ENCODE measurements at places on chromosomes 3 and 15. TPM values are rescaled to one million over a fixed set of nuclear protein-coding genes. Genes with fewer than 3 reads are reported as not detected.
A peak's percentile ranks its signal among the peaks of the same experiment; 100 is the strongest.

CLDN11 gene
- not detected for total RNA-seq

SHQ1 gene
- total RNA-seq, result 30.7 TPM

MEIS2 gene
- total RNA-seq, result 39.4 TPM

FGD5 gene
- 1.2 TPM for total RNA-seq

FGF7 gene
- 33.9 TPM for total RNA-seq

- DNase-seq, result no peak
These were observed 183.0 kb upstream of the THBS1 start for GRCh38 chr15:39397883-39398282.

DNA sequence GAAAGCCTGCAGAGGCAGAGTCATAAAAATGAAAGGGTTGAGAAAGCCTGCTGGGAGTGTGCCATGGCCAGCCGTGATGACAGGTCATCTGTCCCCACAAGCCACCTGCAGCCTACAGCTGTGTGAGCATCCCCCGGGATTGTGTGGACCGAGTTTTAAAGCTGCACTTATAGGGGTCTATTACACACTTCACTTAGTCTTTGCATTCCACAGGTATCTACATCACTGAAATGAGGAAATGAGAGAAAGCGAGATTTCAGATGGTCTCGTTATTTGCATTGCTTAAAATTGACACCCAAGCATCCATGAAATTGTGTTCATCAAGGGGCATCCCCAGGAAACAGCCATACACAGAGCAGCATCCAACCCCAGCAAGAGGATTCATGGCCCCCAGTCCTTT, 137.6 kb upstream of the TRIM42 start:
- no peak for DNase-seq

DNA sequence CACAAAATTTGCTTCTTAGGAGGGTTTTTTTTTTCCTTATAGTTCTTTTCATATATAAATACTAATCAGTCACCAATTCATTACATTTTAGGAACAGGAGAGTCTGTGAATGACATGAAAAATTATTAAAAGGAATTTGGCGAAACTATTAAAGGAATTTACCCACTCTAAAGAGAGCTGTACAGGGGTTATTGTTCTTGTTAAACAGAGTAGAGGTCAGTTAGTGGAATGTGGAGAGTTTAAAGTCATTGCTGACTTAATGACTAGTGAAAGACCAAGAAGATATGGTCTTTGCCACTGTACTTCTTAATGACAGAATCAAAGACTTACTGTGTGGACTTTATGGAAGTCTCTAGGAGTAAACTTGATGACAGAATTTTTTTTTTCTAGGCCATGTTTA, 333.6 kb upstream of the C2CD4B start:
- DNase-seq, result no peak

DNA sequence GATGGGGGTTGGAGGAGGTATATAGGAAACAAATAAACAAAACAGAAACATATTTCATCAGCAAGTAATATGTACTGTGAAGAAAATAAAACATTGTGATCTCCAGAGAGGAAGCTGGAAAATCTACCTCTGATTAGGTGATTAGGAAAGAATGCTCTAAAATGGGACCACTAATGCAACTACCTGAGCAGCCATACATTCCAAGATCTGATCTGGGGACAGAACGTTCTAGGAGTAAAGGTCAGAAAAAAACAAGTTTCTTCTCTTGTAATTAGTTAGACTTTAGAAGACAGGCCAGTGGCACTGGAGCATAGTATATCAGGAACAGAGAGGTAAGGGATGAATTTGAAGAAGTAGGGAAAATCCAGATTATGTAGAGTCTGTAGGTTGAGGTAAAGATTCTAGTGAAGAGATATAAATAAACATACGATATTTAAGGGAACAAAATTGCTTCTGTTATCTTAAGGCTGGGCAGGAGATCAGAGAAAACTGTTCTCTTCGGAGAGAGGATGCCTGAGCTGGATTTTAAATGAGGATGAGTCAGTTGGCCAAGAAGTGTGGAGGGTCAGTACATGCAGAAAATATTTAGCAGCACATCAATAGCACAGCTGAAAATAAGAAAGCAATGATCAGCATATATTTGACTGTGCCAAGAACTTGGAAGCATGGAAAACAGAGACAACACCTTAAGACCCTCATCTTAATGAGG, 429.5 kb downstream of the NLGN1 start:
- DNase-seq, result peak; percentile 12

DNA sequence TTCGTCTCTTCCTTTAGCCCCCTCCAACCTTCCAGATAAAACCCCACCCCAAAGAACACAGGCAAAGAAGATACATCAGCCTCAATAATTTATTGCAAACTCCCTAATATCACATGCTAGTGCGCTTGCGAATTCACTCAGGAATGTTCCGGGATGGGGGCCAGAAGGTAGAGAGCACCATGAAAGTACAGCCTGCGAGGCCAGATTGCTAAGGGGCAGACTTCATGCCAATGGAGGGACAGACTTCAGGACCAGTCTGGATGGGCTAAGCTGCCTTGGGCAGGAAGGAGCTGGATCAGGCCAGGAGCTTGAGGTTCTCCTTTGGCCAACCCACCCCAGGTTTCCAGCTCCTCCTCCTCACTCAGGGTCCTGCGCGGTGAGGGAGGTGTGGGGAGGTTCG, 13.4 kb downstream of the CIDEC start:
- DNase-seq, result no peak

DNA sequence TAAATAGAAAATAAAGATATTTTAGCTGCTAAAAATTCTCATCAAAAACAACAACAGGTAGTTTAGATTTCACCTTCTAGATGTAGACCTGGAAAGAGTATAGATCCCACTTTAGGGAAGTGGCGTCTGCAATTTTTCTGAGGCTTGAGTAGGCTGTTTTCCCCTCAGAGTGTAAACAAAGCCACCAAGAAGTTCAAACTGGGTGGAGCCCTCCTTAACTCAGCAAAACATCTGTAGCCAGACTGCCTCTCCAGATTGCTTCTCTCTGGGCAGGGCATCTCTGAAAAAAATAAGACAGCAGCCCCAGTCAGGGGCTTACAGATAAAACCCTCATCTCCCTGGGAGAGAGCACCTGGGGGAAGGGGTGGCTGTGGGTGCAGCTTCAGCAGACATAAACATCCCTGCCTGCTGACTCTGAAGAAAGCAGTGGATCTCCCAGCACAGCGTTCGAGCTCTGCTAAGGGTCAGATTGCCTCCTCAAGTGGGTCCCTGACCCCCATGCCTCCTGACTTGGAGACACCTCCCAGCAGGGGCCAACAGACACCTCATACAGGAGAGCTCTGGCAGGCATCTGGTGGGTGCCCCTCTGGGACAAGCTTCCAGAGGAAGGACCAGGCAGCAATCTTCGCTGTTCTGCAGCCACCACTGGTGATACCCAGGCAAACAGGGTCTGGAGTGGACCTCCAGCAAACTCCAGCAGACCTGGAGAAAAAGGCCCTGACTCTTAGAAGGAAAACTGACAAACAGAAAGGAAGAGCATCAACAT, 259.6 kb downstream of the STXBP5L start:
- DNase-seq, result no peak

GRCh38 chr3:184899953-184900595, 88.1 kb downstream of the VPS8 start:
- DNase-seq, result no peak

DNA sequence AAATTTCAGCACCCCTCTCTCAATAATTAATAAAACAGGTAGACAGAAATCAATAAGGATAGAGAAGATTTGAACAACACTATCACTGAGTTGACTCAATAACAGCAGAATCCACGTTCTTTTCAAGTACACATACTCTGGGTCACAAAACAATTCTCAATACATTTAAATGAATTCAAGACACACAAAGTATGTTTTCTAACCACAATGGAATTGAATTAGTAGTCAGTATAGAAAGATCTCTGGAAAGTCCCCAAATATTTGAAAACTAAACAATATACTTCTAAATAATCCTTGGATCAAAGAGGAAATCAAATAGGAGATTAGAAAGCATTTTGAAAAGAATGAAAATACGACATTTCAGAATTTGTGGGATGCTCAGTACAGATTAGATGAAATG, 40.0 kb downstream of the TKT start:
- DNase-seq, result no peak

Data from stomach (tissue), 19 donors.